ENCODE measurements at places on chromosomes 13 and 19. TPM values are rescaled to one million over a fixed set of nuclear protein-coding genes. Genes with fewer than 3 reads are reported as not detected.

The TNFRSF19 gene
- total RNA-seq = 0.07 TPM

DNA sequence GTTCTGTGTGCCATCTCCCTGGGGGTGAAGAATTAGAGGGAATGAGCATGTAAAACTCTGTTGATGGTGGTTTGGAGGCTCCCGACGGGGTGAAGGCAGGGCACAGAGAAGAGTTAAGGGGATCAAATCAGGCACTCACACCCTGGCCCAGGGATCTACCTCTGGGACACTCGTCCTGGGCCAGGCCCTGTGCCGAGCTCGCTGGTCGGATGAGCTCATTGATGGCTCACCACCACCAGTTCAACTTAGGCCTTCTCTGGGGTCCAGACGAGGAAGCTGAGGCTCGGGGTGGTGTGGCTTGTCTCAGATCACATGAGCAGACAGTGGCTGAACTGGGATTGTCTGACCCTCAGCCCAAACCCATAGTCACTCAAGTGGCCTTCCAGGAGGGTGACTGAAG lies 1.6 kb downstream of the NACC1 start:
- no peak for DNase-seq

GRCh38 chr13:96681766-96682165 lies 312.5 kb downstream of the OXGR1 start:
- no peak for DNase-seq

GRCh38 chr13:100707818-100708740 lies 33.5 kb upstream of the TMTC4 start:
- no peak for DNase-seq

- DNase-seq = peak; percentile 28
These were observed 786.2 kb downstream of the UQCRFS1 start for GRCh38 chr19:28426730-28427225.

- no peak for DNase-seq
These were observed 28.8 kb upstream of the TMEM255B start for GRCh38 chr13:113730258-113730691.

The CYP4F12 gene
- not detected for total RNA-seq

- DNase-seq = no peak
These were observed 9.0 kb downstream of the EPS15L1 start for GRCh38 chr19:16462757-16463250.

GRCh38 chr19:31074199-31075125 lies 274.8 kb downstream of the TSHZ3 start:
- DNase-seq = no peak

The NLRP7 gene
- total RNA-seq = not detected

The GPC5 gene
- not detected for total RNA-seq

The NUCB1 gene
- total RNA-seq = 138 TPM

The IL12RB1 gene
- total RNA-seq = 0.09 TPM

DNA sequence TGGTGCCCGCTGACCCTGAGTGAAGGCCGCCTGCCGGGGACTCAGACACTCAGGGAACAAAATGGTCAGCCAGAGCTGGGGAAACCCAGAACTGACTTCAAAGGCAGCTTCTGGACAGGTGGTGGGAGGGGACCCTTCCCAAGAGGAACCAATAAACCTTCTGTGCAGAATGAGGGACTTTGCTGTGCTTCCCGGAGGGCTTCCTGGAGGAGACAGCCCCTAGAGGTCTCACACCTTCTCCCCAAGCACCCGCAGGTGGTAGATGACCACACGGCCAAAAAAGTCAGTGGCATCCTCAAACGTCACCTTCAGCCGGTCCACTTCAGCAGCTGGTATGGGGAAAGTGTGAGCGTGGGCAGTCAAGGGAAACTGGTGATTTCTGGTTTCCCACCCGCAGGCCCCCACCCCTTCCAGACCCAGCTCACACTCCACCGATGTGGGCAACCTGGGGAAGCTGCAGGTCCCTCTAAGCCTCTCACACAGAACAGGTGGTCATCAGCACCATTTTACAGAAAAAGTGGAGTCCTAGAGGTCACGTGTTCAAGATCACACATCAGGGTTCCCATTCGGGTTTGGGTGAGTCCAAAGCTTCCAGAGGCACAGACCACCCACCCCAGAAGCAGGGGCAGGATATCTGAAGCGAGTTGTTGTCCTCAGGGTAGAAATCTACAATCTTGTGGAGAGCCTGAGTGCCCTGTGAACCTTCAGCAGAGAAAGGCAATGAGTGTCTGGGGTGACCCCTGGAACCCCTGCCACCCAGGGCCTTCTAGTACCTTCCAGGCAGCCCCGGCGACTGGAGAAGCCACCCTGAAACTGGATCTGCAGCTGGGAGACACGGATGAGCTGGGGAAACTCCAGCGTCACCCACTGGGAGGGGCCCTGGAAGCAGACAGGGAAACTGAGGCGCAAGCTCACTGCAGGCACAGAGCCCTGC lies 1.2 kb downstream of the NR2C2AP start:
- DNase-seq = no peak

GRCh38 chr13:82947191-82947621 lies 935.1 kb downstream of the SLITRK1 start:
- DNase-seq = no peak

- no peak for DNase-seq
These were observed 128.7 kb downstream of the MAB21L1 start for GRCh38 chr13:35347679-35348205.

- peak; percentile 13 for DNase-seq
These were observed 106.8 kb downstream of the NHLRC3 start for GRCh38 chr13:39144941-39145533.

- no peak for DNase-seq
These were observed 15.9 kb upstream of the PAK4 start for GRCh38 chr19:39109641-39110040.

Data from K562 (cell line).